ENCODE measurements at places on chromosomes 4 and X.

DNA sequence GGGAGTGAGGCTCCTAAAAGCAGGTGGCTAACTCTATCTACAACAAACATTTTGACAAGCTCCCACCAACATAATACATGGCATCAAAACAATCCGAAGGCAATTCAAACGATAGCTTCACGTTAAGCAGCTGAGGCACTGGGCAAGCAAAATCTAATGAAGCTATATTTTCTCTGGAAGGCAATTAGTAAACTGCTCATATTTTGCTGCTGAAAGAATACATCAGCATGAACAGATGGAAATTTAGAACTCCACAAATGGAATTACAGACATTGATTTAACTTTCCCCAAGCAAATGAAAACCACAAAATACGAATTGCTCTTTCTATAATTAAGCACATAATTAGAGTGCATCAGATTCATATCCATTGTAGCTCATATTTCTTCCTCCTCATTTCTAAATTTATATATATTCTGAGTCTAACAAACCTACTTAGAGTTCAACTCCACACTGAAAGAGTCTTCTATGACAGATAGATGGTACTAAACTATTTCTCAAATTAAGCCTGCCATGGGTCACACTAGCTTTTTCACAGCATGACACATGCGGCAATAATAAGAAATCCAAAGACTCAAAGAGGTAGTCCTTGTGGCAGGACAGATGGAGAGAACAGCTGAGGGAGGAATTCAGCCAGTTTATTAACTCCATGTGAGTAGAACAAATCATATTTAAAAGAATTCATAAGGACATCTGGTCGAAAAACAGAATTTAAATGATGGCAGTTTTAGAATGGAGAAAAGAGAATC is 305.4 kb downstream of the MAPK10 start:
- no peak for DNase-seq

DNA sequence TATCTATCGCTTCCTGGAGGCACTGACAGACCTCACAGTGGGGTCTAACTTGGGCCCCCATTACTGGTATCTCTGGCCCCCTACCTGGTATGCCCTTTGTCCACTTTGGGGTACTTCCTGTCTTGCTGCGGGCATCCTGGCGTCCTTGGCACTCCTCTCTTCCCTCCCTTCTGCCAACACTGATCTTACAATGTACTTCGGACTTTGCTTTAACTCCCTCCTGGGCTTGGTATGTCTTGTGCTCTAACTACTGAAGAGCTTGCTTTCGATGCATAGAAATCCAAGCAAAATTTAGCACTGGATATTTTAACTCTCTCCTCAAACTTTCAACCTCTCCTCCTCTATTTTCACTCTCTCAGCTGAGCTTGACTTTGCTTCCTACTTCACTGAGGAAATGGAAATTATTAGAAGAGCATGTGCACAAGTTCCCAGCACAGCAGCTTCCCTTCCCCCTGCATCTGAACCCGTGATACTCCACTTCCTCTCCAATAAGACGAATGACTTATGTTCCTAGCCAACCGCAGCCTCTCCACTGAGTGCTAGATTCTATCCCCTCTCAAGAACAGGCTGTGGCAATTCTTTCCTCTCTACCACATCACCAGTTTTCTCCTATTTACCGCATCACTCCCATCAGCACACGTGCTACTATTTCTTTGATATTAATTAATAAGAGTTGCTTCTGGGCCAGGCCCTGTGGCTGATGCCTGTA is 52.9 kb downstream of the SUPT20HL2 start:
- no peak for DNase-seq

DNA sequence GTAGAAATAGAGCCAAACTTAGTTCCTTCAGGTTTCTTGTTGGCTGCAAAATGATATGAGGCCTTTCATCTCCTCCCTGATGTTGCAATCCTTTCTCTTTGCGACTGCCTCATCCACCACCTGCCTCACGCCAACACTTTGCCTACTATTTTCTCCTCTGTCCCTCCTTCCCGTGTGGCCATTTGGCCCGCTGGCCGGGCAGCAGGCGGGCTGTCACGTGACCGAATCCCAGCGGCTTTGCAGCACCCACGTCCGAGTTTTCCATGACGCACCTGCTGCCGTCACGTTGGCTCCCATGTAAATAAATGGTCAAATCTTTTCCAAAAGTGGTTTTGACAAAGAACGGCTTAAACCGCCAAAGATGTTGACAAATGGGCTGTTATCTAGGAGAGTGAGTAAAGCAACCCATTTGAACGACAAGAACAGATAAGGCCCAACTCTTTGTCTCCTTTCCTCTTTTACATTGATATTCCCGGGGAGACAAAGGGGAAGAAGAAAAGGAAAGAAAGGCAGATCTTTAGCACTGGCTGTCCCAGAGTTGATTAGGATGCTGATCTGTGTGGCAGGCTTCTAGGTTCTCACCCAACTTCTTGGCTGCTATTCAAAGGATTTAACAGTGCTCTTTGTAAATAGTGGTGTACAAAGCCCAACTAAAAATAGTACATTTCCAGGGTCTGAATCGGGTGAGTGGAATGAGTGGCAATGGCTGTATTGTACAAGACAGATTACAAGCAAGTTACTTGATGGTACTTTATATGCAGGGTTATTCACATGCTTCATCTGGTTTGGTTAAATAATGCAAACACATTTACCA is 174.2 kb upstream of the JADE1 start:
- DNase-seq = no peak

DNA sequence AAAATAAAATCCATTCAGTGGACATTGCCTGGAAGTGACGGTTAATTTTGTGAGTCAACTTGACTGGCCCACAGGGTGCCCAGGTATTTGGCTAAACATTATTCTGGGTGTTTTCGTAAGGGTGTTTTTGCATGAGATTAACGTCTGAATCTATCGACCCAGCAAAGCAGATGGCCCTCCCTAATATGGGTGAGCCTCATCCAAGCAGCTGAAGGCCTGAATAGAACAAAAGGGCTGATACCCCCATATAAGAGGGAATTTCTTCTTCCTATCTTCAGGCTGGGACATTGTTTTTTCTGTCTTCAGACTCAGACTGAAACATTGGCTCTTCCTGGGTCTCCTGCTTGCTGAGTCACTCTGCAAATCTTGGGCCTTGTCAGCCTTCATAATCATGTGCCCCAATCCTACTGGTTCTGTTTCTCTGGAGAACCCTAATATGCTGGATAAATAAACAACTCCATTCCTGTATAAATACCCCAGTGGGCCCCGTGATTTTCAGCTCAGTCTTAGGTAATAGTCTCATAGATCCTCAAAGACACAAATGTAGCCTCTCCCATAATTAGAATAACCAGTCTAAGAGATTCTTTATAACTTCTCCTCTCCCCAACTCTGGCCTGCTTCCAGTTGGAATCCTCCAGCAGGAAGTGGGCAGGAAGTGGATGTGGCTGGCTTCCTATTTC is 33.1 kb upstream of the DDX3X start:
- DNase-seq = no peak

GRCh38 chr4:127759893-127760292 is 22.2 kb upstream of the HSPA4L start:
- no peak for DNase-seq

DNA sequence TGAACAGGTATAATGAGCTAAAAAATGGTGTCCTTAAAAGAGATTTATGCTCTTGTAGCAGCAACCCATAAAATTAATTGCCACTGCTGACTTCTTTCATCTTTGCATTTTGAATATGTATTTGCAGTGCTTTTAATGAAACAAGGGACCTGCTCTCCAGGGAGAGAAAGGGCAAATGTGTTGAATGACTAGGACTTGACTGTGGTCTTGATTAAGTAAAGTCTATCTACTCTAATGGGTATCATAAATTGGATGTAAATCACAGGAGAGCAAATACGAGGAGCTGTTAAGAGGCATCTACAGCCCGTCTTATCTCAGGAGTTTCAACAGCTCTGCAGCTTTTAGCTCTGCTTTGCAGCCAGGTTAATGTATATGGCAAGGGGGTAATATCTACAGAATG is 216.4 kb downstream of the PALLD start:
- no peak for DNase-seq

GRCh38 chr4:186900984-186901383 is 177.3 kb upstream of the FAT1 start:
- DNase-seq = no peak

DNA sequence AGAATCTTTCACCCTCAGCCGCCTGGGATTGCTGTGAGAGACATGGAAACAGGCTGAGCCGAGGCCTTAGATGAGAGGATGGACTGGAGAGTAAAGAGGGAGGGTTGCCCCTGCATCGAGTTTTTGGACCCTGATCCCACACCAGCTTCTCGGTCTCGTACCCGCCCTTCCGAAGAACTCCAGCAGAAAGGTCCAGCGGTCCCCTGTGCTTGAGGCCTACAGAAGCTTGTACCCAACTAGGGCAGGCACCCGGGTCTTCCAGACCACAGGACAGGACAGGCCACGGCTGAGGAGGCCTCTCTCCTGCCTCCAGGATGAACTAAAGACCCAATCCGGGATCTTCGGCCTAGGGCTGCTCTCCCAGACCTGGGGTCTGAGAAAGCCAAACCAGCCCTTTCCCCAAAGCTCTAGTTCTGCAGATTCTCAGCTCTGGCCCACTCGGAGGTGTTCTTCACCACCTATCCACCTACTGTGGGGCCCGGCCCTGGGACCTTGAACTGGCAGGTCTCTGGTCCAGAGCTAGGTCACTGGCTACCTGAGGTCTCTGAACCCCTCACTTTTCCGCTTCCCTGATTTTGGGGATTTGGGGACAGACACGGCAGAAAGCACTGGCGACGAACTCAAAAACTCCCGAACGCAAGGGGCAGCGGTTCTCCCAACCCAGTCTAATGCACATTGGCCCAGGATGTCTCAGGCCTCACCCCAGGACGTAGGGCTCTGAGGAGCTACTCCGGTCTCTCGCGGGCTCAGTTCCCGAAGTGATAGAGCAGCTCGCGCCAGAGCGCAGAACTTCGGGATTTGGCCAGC is 1.1 kb downstream of the NKX3-2 start:
- no peak for DNase-seq

DNA sequence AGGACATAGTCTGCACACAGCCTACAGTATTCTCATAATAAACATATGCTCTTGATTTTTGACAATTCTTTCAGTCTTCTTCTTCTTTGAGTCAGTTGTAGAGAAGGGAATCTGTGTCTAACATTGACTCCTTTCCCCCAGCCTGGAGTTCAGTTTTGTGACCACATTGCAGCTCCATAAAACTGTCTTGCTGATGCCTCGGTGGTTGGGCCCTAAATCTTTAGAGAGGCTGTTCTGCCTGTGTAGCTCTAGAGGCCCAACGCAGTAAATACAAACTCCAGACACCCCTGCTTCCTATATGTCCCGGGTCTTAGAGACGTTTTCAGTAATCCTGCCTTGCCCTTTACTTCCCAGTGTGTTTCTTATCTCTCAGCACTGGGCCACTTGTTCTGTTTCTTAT is 639.5 kb upstream of the AADAT start:
- DNase-seq = no peak

GRCh38 chr4:40626183-40626990 is 3.3 kb downstream of the RBM47 start:
- no peak for DNase-seq

DNA sequence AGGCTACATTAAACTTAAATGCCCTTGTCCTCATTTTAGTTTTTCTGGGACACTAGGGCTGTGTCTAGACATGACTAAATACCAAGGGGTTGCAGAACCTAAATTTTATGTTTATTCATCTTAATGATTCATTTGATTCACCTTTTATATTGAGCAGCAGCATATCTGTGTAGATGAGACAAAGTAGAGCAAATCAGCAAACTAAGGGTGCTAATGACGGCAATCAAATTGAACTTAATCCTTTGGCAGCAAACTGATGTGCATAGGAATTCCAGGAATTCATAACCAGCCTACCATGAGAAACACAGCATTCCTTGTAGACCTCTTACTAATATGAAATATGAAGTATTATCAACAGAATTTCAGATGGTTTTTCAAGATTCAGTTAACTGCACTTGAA is 25.1 kb downstream of the EPHA5 start:
- no peak for DNase-seq

DNA sequence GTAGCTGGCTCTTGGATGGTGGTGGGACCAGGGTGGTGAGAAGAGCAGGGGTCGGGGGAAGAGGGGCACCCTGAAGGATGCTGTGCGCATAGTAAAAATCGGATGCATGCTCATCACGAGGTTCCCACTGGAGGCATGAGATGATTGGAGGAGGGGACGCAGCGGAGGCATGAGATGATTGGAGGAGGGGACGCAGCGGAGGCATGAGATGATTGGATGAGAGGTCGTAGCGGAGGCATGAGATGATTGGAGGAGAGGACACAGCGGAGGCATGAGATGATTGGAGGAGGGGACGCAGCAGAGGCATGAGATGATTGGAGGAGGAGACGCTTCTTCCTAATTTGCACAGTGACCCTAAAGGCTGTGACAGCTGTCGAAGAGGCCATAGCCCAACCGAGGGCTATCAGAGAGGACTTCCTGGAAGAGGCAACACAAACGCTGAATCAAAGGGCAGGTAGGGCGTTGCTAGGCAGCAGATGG is 106.7 kb downstream of the ADRA2C start:
- DNase-seq = no peak

GRCh38 chr4:99722006-99722405 is 64.4 kb upstream of the C4orf54 start:
- DNase-seq = no peak

DNA sequence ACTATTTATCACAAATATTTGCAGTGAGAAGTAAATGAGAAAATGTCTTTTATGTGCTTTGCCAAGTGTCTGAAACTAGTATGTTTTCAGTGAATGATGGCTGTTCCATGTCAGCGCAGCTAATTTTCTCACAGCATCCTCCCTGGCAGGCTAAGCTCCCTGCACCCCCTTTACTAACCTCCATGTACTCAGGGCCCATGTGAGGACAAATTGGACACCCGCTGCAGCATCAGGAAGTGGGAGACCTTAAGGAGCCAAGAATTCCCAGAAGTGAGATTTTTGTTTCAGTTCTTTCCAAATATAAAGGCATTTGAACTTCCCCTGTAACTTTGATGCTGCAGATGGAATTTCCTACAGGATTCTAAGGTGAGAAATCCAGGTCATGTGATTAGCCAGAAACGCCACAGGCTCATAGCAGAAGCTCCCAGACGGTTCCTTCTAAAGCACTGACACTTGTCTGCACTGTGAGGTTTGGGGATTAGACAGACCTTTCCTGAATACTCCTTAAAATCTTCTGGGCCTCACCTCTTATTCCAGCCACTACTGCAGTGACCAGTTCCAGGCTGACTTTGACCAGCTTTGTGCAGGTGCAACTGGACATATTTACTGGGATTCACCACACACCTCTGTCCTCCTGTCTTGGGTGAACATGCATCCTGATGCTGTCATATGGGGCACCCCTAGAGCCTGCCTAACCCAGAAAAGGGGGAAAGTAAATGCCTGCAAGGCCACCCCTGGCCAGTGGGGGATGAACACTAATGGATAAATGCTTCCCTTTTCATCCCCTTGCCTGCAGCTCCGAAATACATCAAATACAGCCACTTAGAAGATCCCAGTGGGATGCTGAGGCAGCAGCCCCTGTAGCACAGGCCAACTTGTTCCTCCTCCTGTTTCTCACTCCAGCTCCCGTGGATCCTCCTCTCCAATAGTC is 45.9 kb downstream of the LGI2 start:
- no peak for DNase-seq

DNA sequence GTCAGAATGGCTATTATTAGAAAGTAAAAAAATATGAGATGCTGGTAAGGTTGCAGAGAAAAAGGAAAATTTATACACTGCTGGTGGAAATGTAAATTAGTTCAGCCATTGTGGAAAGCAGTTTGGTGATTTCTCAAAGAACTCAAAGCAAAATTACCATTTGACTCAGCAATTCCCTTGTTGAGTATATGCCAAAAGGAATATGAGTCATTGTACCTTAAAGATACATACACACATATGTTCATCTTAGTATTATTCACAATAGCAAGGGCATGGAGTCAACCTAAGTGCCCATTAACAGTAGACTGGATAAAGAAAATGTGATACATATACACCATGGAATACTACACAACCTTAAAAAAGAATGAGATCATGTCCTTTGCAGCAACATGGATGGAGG is 148.2 kb downstream of the COMMD8 start:
- no peak for DNase-seq

Measured in NCI-H1048 (cell line).